ENCODE measurements at places on chromosomes 7 and 10. TPM values are rescaled to one million over a fixed set of nuclear protein-coding genes. Genes with fewer than 3 reads are reported as not detected.

The GJD4 gene
- not detected for total RNA-seq

The EPC1 gene
- 23.4 TPM for total RNA-seq

The TMEM184A gene
- 21.4 TPM for total RNA-seq

The GPRIN2 gene
- total RNA-seq, result 53.6 TPM

The ASZ1 gene
- not detected for total RNA-seq

The LHPP gene
- total RNA-seq, result 23.3 TPM

The POU6F2 gene
- total RNA-seq, result not detected

The CYP26A1 gene
- 2.2 TPM for total RNA-seq

The DHTKD1 gene
- total RNA-seq, result 41.1 TPM

The TRDMT1 gene
- total RNA-seq, result 4.2 TPM

The FXYD4 gene
- total RNA-seq, result not detected

The IL2RA gene
- total RNA-seq, result not detected

The ZNF365 gene
- 1.8 TPM for total RNA-seq

The NEUROG3 gene
- not detected for total RNA-seq

Measured in PC-9 (cell line).